Pulmonary artery endothelial cell (primary cell): ENCODE measurements at places on chromosomes 7 and 10. TPM values are rescaled to one million over a fixed set of nuclear protein-coding genes. Genes with fewer than 3 reads are reported as not detected.
A peak's percentile ranks its signal among the peaks of the same experiment; 100 is the strongest.

DIP2C gene
- 1.8 and 5.1 TPM in 2 replicates for total RNA-seq

TEX47 gene
- total RNA-seq, result not detected in 2 replicates

TFR2 gene
- 0.33 and 0.85 TPM in 2 replicates for total RNA-seq

CPA1 gene
- total RNA-seq, result not detected in 2 replicates

KCND2 gene
- not detected in 2 replicates for total RNA-seq

LRRC18 gene
- not detected in 2 replicates for total RNA-seq

WDR91 gene
- 3.2 and 8.7 TPM in 2 replicates for total RNA-seq

ZNF425 gene
- total RNA-seq, result 0.73 and 1.7 TPM in 2 replicates

GRCh38 chr10:35208949-35209613 is 82.4 kb downstream of the CREM start:
- DNase-seq, result no peak

DNA sequence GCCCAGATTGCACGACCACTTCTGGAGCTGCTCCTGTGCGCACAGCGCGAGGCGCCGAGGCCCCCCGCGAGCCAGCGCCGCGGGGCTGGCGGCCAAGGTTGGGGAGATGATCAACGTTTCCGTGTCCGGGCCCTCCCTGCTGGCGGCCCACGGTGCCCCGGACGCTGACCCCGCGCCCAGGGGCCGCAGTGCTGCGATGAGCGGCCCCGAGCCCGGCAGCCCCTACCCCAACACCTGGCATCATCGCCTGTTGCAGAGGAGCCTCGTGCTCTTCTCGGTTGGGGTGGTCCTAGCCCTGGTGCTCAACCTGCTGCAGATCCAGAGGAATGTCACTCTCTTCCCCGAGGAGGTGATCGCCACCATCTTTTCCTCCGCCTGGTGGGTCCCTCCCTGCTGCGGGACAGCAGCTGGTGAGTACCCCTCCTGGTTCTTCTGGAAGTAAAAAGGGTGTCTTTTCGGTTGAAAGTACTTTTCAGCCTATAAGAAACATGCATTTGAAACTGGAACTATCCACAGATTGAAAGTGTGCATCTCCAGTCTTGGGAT is 683 bp downstream of the INSIG1 start:
- no peak for DNase-seq

DNA sequence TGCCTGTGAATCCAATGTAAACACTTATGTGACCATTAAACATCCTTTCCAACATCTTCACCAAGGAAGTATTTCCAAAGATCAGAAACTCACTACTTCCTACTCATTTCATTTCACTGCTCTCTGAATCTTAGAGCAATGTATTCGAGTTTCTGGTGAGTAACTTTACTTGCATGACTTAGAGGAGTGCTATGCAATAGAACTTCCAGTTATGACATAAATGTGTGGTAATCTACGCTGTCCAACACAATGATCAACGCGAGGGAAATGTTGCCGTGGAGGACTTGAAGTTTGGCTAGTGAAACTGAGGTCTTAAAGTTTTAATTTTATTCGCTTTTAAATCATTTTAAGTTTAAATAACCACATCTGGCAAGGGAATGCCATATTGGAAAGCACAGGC is 1326.3 kb downstream of the XPNPEP1 start:
- no peak for DNase-seq

GRCh38 chr10:70319183-70319582 is 35.4 kb upstream of the NPFFR1 start:
- no peak for DNase-seq

DNA sequence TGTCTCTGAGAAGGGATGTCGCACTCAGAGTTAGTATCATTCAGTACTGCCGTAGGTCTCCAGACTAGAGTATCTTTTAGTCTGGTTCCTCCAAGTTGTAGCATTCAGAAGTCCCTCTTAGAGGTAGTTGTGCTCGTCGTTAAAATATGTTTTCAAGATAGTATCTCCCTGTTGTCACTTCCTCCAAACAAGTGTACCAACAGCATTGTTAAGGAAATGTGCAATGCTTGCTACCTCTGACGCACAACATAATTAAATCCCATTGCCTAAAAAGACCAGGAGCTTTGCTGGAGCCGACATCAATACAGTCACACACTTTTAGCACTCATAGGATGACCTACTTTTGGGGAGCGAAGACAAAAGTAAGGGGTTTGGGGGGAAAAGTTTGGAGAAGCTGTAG is 80.0 kb upstream of the STK17A start:
- DNase-seq, result no peak

DNA sequence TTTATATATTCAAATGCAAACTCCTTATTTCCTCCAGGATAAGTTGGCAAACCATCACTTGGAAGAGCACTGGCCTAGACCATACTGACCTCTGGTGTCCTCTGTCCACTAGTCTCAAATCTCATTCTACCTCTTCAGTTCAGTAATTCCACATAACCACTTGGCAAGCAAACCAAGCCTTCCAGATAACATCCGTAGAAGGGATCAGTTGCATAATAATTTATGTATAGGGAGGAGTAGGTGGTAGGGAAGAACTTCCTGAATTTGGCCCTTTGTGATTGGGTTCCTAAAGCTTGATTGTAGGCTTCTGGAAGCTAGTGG is 55.0 kb downstream of the WAC start:
- DNase-seq, result no peak

DNA sequence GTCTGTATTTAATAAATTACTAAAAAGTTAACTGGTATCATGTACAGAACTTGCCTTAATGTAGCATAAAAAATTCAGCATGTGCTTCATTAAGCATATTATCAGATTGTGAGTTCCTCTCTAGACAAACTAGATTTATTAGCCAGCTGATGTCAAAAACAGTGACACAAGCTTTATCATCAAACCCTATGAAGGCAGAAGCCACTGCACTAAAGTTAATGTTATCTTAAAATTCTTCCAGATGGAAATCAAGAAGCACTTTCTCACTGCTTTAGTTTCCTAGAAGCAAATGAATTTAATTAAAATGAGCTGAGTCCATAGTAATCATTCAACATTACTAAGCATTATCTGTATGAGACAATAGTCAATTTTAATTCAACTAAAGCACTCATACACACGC is 96.4 kb downstream of the ARHGAP12 start:
- no peak for DNase-seq

DNA sequence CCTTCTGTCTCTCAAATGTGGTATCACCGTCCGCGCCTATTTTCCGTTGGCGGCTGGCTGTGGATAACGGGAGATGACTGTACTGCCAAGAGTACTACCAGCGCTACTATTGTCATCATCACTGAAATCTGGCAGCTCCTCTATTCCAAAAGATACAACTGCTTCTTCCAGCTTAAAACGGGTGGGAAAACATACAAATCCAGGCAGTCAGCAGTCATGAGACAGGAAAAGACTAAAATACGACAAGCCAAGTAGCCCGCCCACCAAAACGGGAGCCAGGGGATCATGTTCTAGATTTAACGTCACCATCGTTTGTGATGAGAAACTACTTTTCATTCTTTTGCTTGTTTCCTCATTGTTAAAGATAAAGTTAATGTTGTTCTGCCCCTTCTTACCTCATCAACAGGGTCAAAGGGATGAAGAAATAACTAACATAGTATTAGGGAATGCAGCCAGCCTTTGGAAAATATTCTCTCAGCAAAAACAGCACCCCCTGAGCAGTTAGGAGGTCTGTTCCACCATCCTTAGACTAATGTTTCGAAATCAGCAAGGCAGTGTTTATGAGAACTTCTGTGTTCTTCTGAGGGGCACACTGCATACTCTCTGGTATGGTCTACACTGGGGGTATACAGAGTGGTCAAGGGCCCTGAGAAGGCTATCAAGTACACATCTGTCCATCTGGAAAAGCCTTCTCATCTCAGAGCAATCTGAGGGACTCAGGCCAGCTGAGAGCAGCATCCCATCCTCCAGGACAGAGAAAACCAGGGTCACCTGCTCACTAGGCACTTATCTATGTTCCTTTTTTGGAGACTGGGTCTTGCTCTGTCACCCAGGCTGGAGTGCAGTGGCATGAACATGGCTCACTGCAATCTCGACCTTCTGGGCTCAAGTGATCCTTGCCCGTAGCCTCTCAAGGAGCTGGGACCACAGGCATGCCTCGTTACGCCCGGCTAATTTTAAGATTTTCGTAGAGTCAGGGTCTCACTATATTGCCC is 47.5 kb downstream of the GNA12 start:
- DNase-seq, result peak; percentile 69

GRCh38 chr7:32070406-32071360 is at the start of gene PDE1C:
PDE1C (minus strand) TSS chr7:32070407.
- no peak for DNase-seq

DNA sequence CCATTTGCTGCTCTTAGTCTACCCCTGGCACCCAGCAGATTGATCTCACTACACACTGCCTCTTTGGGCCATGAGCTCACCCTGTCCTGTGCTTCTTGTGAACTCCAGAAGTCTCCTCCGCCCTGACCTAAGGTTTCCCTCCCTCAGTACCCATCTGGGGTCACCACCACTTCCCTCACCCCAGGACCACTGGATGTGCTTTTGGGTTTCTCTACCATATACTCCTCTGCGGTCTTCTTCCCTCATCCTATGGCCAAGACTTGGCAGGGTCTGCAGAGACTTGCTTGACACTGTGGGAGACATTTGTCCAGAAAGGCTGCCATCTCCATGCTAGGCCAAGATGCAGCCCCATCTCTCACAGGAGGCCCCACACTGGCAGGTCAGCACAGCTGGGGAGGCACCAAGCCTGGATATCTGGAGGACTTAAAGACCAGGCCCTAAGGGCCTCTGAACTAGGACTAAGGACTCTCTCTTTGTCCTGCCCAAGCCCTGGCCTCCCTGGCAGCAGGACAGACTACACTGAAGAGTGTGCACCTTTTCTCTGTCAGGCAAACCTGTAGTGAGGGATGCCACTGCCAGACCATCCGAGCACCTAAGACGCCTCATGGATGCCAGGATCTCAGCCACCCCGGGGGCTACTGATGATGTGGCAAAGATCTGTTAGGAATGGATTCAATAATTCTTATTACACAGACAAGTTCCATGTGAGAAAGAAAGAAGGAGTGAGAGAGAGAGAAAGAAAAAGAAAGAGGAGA is 134.6 kb downstream of the ZNF467 start:
- DNase-seq, result no peak

GRCh38 chr10:112962343-112962742 is 12.3 kb downstream of the TCF7L2 start:
- no peak for DNase-seq

- no peak for DNase-seq
Observed at GRCh38 chr7:80583901-80584300, 54.5 kb upstream of the CD36 start.

DNA sequence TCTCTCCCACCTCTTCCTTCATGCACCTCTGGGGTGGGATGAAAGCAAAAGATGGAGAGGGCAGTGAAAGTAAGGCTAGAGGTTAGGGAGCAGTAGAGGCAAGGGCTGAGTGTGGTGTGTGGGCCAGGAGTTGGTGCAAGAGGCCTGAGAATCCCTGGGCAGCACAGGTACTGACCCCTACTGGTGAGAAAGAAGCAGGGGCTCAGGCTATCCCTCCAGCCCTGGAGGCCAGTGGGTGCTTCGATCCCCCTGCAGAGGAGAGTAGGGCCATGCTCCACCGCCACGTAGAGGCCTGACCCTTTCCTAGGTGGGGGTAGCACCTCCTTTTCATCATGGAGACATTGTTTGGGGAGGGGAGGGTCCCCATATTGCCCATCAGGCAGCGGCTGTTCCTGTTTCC is 9.8 kb downstream of the CDHR1 start:
- DNase-seq, result no peak

- no peak for DNase-seq
Observed at GRCh38 chr7:63899691-63900393, 98.8 kb upstream of the ZNF722 start.

DNA sequence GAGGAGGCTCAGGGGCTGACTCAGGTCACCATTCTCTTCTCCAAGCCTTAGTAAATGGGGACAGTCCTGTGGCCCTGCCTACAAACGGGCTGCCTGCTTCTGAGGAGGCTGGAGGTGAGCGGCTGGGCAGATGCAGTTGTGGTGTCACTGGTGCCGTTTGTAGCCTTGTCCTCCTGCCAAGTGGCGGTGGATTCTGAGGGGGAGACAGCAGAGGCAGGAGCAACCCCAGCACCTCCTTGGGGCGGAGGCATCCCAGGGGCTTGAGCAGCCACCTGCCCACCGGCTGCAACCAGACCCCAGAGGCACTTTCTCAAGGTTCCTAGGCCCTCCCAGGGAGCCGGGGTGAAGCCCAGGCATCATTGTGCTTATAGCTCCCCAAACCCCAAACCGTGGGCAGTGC is 112.5 kb downstream of the ZMIZ1 start:
- no peak for DNase-seq

DNA sequence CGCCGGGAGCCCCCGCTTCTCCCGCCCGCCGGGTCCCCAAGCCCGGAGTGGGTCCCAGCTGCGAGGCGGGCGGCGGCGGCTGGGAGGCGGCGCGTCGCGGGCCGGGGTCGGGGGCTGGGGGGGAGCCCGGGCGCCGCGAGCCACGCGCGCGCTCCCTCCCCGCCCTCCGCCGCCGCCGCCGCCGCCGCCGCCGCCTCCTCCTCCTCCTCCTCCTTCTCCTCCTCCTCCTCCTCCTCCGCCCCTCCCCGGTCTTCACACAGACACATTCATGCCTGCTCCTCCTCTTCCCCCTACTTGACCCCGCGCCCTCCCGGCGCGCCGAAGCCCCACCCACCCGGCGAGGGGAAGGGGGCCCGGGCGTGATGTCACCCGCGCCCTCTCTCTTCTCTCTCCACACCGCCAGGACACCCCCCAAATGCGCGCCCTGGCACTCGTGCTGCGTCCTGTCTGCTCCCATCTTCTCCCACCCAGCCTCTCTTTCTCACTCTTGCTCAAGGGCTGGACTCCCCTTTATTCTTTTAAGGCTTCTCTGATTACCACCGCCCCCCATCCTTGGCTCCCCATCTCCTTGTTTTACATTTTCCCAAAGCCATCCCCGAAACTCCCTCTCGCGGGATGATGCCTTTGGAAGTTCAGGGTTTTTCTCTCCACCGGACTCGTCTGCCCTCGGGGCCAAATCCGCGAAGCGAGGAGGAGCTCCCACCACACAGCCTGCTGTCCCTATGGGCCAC is 967 bp upstream of the GLI3 start:
- DNase-seq, result no peak

- DNase-seq, result no peak
Observed at GRCh38 chr7:135773464-135773863, 24.9 kb upstream of the FAM180A start.

- DNase-seq, result no peak
Observed at GRCh38 chr7:135508883-135509588, 866 bp downstream of the CNOT4 start.

- no peak for DNase-seq
Observed at GRCh38 chr7:128055637-128056036, 24.4 kb upstream of the LRRC4 start.

GRCh38 chr10:120453319-120453718 is 3.7 kb upstream of the PLPP4 start:
- no peak for DNase-seq

- DNase-seq, result no peak
Observed at GRCh38 chr7:1705856-1706255, 35.8 kb downstream of the ELFN1 start.
